ENCODE measurements at places on chromosomes 5 and 9.

DNA sequence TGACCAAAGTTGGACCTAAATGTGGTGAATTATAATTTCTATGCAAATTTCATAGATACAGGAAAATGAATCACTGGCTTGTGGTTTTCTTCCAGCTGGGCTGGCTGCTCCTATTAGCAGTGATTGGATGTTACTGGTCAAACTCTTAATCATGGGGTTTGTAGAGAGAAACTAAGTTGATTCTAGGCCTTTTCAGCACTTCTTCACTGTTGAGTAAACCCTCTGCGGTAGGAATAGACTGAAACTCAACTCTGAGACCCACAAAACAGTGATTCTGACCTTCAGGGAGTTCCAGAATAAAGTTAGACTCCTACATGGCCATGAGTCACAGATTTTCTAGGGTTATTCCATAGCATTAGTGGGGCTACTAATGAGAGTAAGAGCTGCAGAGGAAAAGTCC is 47.9 kb upstream of the FKTN start:
- H3K4me3 ChIP-seq = no peak overlapping the region
- H3K4me1 ChIP-seq = peaks cover 2% of the 10 kb centered on the region
- H3K27ac ChIP-seq = no peak overlapping the region

- peak overlapping the region; percentile 93 for H3K4me3 ChIP-seq
- H3K27ac ChIP-seq = peak overlapping the region; percentile 99
- H3K27me3 ChIP-seq = no peaks in the 10 kb centered on the region
- peaks cover 66% of the 10 kb centered on the region for H3K4me1 ChIP-seq
- DNase-seq = no peak
- H3K36me3 ChIP-seq = peaks cover 42% of the 10 kb centered on the region
These were observed 554 bp downstream of the RPS23 start for GRCh38 chr5:82277613-82277986.

DNA sequence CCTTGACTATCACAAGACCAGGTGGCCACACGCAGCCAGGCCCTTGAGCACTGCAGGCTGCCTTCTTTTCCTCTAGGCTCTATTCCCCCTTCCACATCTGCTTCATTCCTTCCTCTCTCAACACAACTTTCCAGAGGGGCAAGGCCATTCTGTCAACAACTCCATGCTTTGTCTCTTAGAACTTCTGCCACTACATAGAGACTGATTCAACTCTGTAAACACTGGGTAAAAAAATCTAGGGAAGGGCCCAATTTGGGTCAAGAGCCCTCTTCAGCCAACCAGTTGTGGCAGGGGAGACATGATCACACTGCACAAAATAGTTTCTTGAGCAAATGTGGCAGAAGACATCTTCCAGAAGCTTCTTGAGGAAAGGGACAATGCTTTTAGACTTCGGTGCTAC is 55.6 kb downstream of the ATPSCKMT start:
- no peaks in the 10 kb centered on the region for H3K4me1 ChIP-seq
- H3K4me3 ChIP-seq = no peak overlapping the region
- no peak for DNase-seq
- H3K36me3 ChIP-seq = peaks cover 2% of the 10 kb centered on the region
- H3K27ac ChIP-seq = no peak overlapping the region
- H3K27me3 ChIP-seq = no peaks in the 10 kb centered on the region

- H3K4me1 ChIP-seq = peaks cover 29% of the 10 kb centered on the region
- peaks cover 2% of the 10 kb centered on the region for H3K36me3 ChIP-seq
- H3K27me3 ChIP-seq = peaks cover 70% of the 10 kb centered on the region
- H3K4me3 ChIP-seq = peak overlapping the region; percentile 82
- peak overlapping the region; percentile 72 for H3K27ac ChIP-seq
- DNase-seq = no peak
These were observed 2.8 kb upstream of the ZNF462 start for GRCh38 chr9:106859957-106860720.
